ENCODE measurements at places on chromosomes 3 and 15.

DNA sequence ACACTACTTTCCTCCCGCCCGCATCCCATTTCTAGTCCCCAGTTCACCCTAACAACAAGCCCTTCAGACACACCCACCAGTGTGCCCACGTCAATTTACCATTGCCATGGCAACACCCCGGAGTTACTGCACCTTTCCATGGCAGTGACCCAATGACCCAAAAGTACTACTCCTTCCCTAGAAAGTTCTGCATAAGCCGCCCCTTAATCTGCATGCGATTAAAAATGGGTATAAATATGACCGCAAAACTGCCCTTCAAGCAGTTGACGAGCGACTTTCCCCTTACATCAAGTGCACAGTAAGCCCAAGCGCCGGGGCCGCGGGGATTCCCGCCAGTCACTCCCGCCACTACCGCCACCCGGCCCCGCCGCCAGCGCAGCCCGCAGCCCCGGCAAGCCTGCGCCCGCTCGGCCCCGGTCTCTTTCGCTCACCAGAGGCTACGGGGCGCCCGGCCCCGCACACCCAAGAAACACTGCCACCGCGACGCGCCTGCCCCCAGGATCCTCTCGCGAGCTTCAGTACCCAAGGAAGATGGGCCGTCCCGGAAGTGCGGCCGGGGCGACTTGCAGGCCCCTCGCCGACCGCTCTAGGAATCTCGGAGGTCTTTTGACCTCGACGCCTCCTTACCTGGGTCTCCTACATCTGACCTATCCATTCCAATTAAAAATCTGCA, 27.2 kb upstream of the ZNF502 start:
- peak; percentile 49 for DNase-seq

- no peak for DNase-seq
Observed at GRCh38 chr3:60870396-60870795, 380.9 kb downstream of the FHIT start.

- no peak for DNase-seq
Observed at GRCh38 chr3:108599677-108600409, 10.3 kb downstream of the DZIP3 start.

GRCh38 chr3:114758831-114759699, 388.0 kb downstream of the ZBTB20 start:
- no peak for DNase-seq

DNA sequence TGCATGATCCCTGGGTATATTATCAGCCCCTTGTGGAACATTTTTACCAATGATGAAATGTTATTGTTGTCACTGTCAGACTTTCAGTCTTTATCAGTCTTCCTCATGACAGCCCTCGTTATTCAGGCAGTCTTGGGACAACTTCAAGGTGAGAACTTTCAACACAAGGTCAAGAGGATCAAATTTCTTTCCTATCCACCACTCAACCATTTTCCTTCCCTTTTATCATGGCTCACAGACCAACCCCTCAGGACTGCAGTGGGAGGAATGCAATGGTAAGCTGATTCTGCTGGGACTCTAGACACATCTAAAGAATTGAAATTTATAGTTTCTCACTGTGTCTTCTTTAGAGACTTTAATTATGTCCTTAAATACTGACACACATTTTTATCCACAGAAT, 107.0 kb upstream of the LSAMP start:
- DNase-seq: no peak

- DNase-seq: no peak
Observed at GRCh38 chr15:70855764-70856163, 1.8 kb upstream of the LARP6 start.

DNA sequence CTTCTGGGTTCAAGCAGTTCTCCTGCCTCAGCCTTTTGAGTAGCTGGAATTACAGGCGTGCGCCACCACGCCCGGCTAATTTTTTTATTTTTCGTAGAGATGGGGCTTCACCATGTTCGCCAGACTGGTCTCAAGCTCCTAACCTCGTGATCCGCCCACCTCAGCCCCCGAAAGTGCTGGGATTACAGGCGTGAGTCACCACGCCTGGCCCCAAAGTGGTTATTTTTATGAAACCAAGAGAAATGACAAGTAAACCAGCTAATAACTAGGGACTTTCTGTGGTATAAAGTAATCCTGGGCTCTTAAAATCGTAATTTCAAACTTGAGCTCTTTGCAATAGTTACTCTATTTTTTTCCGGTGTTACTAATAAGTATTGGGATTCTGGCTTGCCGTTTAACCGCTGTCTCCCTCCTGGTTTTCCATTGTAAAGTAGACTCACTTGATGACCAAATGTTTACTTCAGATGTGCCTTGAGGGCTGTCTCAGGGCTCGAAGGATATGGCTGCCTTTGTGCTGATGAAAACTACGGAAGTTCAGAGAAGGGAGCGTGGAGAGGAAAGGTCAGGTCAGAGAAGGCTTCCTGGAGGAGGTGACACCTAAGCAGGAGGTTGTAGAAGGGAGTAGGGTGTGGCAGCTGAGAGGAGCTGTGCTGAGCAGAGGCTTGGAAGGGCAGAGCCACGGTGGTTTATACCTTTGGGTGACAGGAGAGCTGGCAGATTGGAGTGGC, 4.2 kb downstream of the ZSCAN2 start:
- peak; percentile 28 for DNase-seq

GRCh38 chr15:49383266-49383665, 39.8 kb upstream of the FGF7 start:
- no peak for DNase-seq

- no peak for DNase-seq
Observed at GRCh38 chr3:31189971-31190370, 295.5 kb upstream of the GADL1 start.

All from stimulated activated CD4-positive, alpha-beta T cell treated with anti-CD3 and anti-CD28 coated beads, Interleukin-1b, Interleukin-23, amount 100 ng/mL, for 24 hours (primary cell).